ENCODE measurements at places on chromosomes 4 and X.

- DNase-seq = no peak
These were observed 46.1 kb downstream of the PSAPL1 start for GRCh38 chr4:7388627-7389026.

GRCh38 chr4:73099143-73099542 is 29.6 kb upstream of the COX18 start:
- no peak for DNase-seq

- DNase-seq = no peak
These were observed at the start of gene CCDC120 for GRCh38 chrX:49058794-49059193. Gene CCDC120, plus strand, starts transcription at chrX:49058999. Its CDS starts 3,043 bp downstream, at chrX:49062042.

DNA sequence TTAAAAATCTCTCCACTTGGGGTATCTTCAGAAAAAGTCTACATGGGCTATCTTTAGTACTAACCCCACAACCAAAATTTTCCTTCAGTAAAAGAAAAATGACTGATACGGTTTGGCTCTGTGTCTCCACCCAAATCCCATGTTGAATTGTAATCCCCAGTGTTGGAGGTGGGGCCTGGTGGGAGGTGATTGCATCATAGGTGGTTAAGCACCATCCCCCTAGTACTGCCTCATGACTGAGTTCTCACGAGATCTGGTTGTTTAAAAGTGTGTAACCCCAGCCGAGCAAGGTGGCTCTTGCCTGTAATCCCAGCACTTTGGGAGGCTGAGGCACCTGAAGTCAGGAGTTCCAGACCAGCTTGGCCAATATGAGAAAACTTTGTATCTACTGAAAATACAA is 66.8 kb downstream of the USP46 start:
- no peak for DNase-seq

DNA sequence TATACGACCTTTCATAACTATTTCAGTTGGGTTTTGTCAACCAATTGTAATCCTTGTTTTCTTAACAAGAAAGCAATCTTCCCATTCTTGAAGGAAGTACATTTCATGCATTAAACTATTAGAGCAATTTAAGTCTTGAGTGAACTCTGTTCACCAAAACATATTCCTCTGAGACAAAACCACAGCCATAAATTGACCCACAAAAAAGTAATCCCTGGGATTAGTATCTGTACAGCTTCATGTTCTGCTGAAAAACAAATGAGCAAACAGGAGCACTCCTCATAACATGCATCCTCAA is 207.0 kb upstream of the PDE5A start:
- DNase-seq = no peak

DNA sequence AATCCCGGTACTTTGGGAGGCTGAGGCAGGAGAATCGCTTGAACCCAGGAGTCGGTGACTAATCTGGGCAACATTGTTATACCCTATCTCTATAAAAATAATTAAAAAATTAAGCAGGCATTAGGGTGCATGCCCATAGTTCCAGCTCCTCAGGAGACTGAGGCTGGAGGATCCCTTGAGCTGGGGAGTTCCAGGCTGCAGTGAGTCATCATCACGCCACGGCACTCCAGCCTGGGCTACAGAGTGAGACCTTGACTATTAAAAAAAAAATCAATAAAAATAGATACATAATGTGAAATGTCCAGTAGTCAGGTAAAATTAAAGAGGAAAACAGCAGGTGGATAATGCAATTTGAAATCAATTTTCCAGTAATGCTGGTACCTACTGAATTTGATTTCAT is 14.6 kb downstream of the ADGRL3 start:
- DNase-seq = no peak

DNA sequence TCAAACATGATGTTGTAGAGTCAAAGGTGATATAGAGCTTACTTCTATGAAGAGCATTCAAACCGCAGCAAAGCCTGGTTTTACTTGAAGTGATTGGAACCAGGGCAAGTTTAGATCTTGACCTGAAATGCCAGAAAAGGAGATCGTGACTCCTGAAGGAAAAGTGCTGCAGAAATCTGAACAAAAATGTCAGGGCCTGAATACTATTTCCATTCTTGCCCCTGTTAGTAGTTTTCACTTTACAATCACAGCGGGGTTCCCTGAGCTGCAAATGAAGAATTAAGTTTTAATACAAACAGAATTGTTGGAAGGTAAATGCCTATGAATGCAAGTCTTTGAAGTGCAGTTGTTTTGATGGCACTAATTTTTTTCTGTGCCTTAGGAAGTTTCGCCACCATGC is 4.1 kb downstream of the SLIT2 start:
- DNase-seq = no peak

GRCh38 chrX:100368167-100368566 is 41.9 kb downstream of the PCDH19 start:
- no peak for DNase-seq

DNA sequence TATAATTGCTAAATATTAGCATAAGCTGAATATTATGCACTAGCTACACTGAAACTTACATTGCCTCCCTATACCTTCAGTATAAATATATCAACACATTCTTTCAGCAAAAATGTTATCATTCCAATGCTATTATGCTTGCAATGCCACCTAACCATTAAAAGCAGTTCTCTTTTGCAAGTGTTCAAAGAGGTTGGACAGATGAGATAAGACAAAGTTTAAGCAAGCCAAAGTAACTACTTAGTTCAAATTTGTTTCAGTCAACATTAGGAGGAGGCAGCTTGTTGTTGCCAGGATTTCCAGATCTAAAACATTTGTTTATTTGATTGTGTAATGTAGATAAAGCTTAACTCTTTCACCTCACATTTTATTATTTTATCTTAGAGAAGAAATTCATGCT is 323.9 kb upstream of the FAM241A start:
- DNase-seq = no peak

GRCh38 chr4:102585329-102585728 is 84.2 kb downstream of the NFKB1 start:
- no peak for DNase-seq

DNA sequence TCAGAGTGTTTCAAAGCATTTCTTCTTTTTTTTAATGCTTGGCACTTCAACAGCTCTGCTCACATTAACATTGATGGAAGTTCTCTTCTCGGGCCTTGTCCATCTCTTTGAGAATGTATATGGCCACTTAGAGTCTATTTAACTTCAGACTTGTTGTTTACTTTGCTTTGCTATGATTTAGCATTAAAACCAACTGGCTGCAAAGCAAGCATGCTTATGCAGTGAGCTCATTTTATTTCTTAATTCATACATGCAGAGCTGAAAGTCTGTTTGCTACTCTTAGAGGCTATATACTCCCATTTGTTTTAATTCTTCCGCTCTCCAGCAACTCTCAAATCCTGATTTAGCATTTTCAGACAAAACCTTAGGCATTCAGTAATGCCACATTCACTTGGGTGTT is 107.6 kb upstream of the PACRGL start:
- no peak for DNase-seq

GRCh38 chr4:36753048-36753447 is 471.6 kb downstream of the DTHD1 start:
- no peak for DNase-seq

GRCh38 chr4:168154546-168155277 is 62.4 kb downstream of the ANXA10 start:
- no peak for DNase-seq

DNA sequence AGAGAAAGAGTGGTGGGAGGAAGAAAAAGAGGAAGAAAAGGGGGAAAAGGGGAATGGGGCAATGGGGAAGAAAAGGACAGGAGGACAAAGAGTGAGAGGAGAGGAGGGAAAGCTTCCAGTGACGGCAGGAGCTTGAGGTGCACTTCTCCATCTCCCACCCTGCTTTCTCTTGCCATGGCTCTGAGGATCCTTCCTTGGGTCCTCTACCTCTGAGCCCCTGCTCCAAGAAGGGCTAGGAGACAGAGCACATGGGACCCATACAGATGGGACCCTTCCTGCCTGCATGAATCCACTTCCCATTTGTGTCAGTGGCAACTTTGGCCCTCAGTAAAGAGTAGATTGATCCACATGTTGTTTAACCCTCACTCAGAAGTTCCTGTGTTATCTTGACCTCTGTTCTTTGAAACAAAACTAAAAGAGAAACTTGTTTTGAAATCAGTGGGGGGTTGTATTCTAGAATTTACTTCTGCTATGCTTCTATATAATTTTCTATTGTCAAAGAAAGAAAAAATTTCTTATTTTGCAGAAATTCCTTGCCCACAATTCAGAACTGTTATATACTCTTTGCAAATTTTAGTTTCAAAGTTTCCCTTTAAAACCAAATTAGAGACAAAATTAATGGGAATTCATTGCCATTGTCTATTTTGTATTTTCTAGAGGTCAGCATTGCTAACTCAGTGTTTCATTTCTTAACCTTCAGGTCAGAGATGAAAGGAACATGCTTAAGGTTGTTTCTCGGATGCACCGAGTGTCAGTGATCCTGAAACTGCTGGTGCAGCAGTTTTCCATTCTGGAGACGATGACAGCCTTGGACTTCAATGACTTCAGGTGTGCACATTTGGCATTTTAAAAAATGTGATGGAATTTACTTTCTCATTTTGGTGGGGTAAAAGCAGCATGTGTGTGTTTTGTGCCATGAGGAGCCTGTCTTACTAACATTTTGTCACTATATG is 5.0 kb downstream of the TDO2 start:
- DNase-seq = no peak

DNA sequence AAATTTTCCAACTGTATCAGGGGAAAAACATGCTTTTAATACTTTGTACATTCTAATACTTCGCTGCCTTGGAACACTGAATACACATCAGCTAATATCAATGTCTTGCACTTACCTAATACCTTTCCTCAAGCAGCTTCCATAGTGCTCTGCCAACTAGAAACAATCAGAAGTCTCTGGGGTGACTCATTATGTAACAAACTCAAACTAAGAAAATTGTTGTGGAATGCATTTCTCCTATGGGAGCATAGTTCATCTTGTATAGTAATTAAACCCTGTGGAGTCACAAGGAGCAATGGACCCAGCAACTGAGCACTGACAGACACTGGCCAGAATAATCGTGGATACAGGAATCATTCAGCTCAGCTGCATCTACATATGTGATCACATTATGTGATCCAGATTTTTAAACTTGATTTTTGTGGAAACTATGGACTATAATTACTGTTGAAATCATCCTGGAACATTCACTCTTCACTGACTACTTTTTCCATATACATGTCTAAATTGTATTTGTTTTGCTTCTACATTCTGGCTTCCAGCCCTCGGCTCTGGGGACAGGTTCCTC is 496.9 kb downstream of the TMA16 start:
- no peak for DNase-seq

GRCh38 chr4:121541696-121542095 is 155.1 kb downstream of the ANXA5 start:
- DNase-seq = no peak

DNA sequence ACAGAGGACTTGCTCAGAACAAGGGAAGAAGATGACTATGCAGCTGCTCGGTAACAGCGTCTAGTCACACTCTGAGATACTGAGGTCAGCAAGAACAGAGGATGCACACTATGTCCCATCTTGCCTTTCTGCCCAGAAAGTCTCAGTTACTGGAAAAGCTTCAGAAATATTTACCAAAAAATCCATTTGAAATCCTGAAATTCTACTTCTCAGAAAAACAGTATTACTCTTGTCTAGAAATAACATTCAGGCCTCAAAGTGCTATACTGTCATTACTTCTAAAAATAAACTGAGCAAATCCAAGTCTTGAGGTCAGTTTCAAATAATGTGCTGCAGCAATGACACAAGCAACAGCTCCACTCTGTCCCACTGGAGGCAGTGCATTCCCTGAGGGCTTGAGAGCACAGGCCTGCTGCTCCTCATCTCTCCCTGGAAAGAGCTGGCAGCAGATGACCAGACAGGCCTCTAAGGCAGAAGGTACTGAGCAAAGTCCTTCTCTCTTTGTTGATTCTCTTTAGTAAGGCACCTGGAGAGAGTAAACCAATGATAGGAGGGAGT is 76.9 kb downstream of the CAMK2D start:
- DNase-seq = no peak

DNA sequence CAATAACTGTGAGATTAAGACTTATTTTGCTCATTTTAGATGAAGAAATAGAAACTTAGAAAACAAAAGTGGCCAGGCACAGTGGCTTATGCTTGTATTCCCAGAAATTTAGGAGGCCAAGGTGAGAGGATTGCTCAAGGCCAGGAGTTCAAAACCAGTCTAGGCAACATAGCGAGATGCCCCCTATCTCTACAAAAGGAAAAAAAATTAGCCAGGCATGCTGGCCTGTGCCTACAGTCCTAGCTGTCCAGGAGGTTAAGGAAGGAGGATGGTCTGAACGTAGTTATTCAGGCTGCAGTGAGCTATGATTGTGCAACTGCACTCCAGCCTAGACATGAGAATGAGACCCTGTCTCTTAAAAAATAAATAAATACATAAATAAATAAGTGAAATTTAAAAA is 28.0 kb downstream of the APELA start:
- no peak for DNase-seq

- DNase-seq = no peak
These were observed at the start of gene UCP1 for GRCh38 chr4:140568507-140569306. Gene UCP1, minus strand, starts transcription at chr4:140568961. Its CDS starts 232 bp downstream, at chr4:140568729.

- no peak for DNase-seq
These were observed 5.1 kb upstream of the CENPC start for GRCh38 chr4:67550451-67550850.

- DNase-seq = no peak
These were observed 15.0 kb downstream of the BRCC3 start for GRCh38 chrX:155086202-155086840.

GRCh38 chr4:181137351-181137750 is 1105.9 kb upstream of the TENM3 start:
- DNase-seq = no peak

GRCh38 chr4:175656649-175657048 is 155.4 kb downstream of the GPM6A start:
- no peak for DNase-seq

- no peak for DNase-seq
These were observed 8.8 kb downstream of the ANKRD37 start for GRCh38 chr4:185405296-185405999.

DNA sequence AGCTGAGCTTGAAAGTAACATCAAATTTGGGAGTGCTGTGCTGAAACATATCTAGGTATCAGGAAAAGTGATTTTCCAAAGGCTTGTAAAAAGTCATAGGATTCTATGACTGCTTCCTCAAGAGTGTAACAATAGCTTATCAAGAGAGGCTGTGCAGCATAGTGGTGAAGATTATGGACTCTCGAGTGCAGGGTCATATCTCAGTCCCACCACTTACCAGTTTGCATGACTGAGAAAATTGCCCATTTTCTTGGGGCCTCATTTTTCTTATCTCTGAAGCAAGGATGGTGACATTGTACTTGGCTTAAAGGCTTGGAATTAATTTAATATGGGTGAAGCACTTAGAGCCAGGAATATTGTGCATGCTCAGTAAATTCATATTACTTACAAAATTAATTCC is 57.2 kb downstream of the AFF1 start:
- no peak for DNase-seq

DNA sequence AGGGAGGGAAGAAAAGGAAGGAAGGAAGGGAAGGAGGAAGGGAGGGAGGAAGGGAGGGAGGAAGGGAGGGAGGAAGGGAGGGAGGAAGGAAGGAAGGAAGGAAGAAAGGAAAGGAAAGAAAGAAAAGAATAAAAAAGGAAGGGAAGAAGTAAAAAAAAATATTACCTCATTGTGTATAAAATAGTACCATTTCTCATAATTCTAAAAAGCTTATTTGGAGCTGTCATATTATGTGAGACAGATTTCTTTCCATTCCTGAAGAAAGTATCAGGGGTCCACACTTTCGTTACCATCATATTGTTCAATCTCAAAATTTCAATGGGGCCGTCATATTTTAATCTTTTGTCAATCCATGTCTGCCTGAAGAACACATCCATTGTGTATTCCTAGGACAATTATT is 16.1 kb downstream of the GABRA4 start:
- no peak for DNase-seq
